ENCODE measurements at places on chromosomes 12 and 14. TPM values are rescaled to one million over a fixed set of nuclear protein-coding genes. Genes with fewer than 3 reads are reported as not detected.

Gene GPRC5D
- total RNA-seq = not detected

Gene PCNX4
- total RNA-seq = 50.0 TPM

Gene KRT6A
- total RNA-seq = 20.6 TPM

Gene CCDC63
- not detected for total RNA-seq

Gene OAS1
- not detected for total RNA-seq

Gene RHOJ
- 5.3 TPM for total RNA-seq

Gene AKT1
- 126 TPM for total RNA-seq

Gene B4GALNT3
- total RNA-seq = not detected

Gene STON2
- total RNA-seq = 1.9 TPM

Gene ARHGEF40
- 55.2 TPM for total RNA-seq

All from epithelial cell of alveolus of lung (primary cell).